ENCODE measurements at places on chromosomes 13 and 19.

DNA sequence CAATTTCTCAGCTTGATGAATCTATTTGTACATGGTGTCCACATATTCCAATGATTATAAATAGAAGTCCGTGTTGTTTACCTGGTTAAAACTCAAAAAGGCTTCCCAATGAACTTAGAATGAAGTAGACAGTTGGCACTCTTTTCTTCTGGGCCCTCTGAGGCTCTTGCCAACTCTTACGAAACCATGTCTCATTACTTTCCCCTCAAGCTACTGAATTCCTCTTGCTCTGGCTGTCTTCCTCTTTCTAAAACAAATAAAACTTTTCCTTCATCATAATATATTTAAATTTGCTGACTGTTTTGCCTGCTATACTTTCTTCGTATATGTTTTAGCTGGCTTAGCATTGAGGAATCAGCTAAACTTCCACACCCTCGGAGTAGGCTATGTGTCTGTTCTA, 139.7 kb downstream of the SLITRK6 start:
- peak; percentile 48 for DNase-seq

DNA sequence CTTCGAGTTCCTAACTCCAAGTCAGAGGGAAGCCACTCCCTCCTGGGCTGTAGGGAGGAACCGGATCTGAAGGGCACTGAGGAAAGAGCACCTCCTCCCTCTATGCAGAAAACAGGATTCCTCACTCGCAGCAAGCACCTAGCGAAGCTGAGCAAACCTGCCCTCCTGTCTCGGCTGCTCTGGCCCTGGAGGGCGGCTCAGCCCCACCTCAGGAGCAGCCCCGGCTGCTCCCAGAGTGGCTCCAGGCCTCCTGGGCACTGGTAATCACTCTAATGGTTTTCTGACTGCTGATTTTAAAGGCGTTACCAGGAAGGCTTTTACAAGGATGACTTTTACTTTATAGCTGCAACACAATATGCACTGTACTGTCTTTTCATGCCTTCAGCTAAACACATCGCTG, 312.5 kb downstream of the TEX29 start:
- no peak for DNase-seq

GRCh38 chr19:3058009-3058820, 4.1 kb downstream of the TLE5 start:
- DNase-seq = no peak

DNA sequence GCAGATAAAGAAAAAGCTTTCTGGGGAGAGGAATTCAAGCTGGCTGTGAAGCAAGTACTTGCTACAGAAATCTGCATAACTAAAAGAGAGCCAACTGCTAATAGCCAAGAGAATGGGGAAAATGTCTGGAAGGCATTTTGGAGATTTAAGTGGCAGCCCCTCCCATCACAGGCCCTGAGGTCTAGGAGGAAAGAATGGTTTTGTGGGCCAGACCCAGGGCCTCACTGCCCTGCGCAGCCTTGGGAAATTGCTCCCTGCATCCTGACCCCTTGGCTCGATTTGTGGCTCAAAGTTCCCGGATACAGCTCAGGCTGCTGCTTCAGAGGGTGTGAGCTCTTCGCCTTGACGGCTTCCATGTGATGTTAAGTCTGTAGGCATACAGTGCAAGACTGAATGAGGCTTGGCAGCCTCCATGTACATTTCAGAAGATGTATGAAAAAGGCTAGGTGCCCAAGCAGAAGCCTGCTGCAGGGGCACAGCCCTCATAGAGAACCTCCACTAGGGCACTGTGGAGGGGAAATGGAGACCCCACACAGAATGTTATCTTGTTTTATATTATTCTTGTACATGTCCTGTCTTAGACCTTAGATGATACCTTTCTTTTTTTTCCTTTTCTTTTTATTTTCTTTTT, 34.4 kb downstream of the MZT1 start:
- no peak for DNase-seq

DNA sequence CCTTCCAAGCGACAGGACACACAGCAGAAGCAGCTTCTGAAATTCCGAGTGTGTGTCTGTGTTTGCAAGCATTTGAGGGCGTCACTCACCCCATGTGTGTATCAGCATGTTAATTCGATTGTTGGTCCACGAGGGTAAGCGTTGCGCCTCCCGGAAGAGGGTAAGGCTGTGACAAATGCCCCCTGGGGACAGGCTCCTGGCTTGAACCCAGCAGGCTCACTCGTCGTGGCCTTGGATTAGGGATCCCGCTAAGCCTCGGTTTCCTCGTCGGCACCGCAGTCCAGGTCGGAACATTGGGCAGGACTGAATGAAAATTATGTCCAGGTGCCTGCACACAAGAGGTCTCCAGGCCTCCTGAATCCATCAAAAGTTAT, 606 bp upstream of the STXBP2 start:
- no peak for DNase-seq

DNA sequence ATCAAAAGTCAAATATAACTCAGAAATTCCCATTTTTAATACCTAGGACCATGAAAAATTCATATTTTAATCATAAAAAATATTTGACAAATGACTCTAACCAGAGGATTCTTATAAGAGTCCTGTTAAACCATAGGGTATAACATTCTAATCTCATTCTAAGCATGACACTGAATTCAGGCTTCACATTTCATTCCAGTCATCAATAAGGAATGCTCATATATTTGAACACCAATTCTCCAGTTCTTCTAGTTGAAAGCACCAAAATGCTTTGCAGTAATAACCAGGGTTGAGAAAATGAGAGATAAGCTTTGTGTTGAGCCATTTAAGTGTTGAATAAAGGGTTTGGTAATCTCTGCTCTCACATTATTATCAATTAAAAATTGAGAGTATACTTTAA, 147.5 kb downstream of the VWA8 start:
- peak; percentile 65 for DNase-seq

- peak; percentile 75 for DNase-seq
Measured at GRCh38 chr19:46975011-46975924, 44.4 kb upstream of the NPAS1 start.

- DNase-seq = peak; percentile 61
Measured at GRCh38 chr19:2047449-2048103, 3.5 kb downstream of the MKNK2 start.

DNA sequence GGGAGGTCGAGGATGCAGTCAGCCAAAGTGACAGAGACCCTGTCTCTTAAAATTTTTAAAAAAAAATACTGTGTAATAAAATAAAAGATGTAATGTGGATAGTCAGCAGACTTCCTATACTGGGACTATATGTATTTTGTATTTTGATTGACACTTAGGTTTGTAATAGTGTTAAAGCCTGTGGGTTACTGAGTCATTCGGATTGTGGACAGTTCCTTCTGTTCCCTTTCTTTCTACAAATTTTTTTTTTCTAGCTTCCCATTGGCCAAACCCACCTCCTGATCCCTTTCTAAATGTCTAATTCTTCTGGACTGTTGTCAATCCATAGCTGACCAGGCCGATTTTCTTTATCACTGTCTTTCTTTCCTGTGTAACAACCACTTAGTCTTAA, 108.0 kb downstream of the DNAJC3 start:
- DNase-seq = peak; percentile 53

DNA sequence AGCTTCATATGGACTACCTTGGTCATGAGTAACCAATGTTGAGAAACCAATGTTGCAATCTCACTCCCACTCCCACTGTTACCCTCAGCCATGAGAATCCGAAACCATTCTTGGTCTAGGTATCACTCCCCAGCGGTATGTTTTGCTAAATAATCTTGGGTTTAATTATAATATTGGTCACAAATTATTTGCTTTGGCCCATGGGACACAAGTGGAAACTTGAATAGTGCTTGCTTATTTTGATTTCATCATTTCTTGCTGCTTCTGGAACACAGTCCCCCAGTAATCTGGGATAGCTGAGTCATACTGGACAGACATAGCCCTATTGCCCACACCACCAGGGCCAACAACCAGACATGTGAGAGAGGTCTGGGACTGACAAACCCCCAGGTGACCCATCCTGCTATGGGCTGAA, 171.6 kb upstream of the IPO5 start:
- no peak for DNase-seq

GRCh38 chr19:1266129-1266915, 2.8 kb upstream of the CIRBP start:
- DNase-seq = peak; percentile 90

- no peak for DNase-seq
Measured at GRCh38 chr13:112828082-112828699, 138.4 kb downstream of the ATP11A start.

DNA sequence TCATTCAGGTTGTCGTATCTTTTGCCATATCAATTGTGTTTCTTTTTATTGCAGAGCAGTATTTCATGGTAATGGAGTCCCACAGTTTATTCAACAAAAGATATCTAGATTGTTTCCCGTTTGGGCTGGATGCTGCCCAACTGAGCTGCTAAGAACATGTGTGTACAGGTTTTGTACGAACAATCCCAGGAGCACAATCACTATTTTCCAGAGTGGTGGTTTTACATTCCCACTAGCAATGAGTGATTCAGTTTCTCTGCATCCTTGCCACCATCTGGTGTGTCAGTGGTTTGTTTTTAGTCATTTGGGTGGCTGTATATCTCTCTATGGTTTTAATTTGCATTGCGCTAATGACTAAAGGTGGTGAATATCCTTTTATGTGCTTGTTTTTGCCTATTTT, 52.7 kb upstream of the ZDHHC20 start:
- DNase-seq = peak; percentile 6

- no peak for DNase-seq
Measured at GRCh38 chr19:54670576-54671357, 8.0 kb downstream of the LILRB4 start.

DNA sequence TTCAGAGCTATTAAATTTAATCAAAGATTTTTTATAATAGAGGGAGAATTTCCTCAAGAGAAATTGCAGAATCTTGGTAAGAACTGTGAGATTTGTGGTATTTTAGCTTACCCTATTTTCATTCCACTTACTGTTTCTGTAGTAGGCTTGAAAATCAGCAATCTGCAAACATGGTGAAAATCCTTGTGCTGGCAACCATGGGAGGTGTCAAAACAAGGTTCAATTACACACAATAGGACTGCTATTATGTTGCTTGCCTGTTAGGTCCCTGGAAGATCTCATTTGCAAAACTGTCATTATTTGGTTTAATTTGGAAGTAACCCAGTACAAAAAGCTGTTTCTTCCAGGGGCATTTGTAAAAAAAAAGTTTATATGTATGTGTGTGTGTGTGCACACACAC, 662.8 kb upstream of the SLITRK6 start:
- DNase-seq = no peak

DNA sequence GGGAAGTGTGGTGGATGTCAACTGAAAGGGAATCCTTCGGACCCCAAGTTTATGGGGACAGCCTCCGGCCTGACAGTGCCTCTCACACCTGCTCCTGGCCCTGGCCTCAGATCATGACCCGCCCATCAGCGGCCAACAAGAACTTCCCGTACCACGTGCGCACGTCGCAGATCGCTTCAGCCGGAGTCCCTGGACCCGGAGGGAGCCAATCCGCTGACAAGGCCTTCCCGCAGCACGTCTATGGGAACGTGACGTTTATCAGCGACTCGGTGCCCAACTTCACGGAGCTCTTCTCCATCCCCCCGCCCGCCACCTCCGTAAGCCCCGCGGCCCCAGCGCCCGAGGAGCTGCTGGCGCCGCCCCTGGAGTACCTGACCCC, 2.0 kb upstream of the MEGF8 start:
- no peak for DNase-seq

DNA sequence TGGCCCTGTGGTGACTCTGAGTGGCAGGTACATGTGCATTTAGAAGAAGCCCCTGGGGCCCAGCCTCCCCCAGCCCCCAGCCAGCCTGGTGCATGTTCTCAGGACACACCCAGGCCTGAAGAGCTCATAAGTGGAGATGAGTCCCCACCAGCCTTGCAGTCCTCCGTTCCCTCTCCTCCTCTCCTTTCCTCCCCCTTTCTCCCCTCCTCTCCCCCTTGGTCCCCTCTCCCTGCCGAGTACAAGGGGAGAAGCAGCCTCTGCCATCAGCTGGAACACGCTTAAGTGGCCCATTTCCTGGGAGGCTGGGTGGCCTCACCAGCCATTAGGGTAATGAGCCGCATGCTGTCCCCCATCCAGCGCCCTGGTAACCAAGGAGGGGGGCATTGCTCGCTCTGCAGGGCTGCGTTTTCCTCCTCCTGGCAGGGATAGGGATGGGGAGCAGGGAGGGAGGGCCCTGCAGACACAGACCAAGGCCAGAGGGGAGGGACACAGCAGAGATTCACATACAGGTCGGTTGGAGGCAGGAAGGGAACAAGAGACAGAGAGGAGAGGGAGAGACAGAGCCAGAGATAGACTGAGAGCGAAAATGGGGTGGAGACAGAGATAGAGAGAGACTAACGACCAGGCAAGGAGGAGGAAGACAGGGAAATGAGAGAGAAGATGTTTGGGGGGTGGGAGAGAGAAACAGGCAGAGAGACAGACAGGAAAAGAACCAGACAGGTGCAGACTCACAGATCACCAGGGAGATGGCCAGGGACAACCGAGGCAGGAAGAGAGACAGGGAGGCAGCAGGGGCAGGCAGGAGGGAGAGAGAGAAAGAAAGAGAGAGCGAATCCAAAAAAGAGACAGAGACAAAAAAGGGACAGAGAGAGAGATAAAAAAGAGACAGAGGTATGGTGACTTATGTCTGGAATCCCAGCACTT, 19.3 kb upstream of the DPP9 start:
- DNase-seq = no peak
